Head of caudate nucleus (tissue), 42 donors: ENCODE measurements at places on chromosomes 7 and 10.

DNA sequence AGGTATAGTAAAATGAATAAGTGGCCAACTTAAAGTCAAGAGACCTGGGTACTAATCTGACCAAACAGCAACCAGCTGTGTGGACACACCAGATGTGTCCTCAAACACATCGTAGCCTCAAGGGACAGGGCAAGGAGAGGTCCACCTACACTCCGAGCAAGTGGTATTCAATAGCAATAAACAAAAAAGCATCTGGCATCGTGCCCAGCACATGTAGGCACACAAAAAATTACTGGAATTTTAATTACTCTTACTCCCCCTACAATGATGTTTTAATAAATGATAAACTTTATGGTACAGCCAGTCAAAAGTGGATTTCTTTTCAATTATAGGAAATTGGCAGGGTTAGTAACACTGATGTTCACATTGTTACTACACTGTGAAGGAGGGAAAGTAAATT is 3.5 kb upstream of the RGS10 start:
- DNase-seq: no peak

DNA sequence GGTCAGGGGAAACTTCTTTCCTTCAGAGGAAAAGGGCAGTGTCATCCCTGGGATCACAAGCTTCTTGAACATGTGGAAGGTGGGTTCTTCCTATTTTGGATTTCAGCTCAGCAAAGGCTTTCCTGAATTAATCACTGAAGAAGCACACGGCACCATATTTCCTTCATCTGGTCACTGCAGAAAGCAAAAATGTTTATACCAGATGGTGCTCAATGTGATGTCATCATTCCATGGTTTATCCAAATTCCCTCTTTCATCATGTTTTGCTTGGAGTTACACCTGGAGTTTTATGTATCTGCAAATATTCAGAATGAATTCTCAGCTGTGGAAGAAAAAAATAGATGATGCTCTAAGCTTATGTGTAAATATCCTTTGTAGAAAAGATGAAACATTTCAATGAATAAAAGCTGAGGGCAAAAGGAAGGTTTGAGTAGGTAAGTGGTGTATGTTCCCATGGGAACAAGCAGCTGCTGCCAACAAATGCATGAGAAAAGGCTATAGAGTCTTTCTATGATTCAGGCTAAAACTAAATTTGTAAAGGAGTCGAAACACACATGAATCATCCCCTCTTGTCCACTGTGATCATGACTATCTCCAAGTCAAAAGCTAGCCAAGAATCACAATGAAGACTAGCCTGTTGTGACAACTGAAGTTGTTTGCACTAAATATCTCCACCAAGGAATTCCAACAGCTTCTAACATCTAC is 26.9 kb upstream of the BPGM start:
- DNase-seq: no peak

DNA sequence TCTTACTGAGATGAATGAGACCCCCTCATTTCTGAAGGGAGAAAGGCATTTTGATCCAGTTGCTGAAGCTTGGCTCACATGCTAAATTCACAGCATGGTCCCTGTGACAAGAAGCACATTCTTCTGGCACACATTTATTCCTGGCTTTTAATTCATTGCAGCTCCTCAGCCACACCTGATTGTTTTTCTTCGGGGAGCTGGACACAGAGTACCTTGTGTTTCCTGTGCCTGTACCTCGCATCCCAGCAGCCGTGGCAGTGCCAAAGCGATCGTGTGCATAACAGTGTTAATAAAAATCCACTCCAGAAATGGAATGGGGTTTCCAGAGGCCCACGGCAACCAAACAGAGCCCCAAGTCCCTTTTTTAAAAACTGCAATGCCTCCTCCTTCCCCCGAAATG is 615.3 kb upstream of the MGMT start:
- no peak for DNase-seq

- no peak for DNase-seq
These were observed 3.0 kb upstream of the WASL start for GRCh38 chr7:123751821-123752220.

GRCh38 chr10:14102056-14102455 is 228.7 kb downstream of the FRMD4A start:
- no peak for DNase-seq

GRCh38 chr10:77630507-77630848 is 7.1 kb downstream of the KCNMA1 start:
- no peak for DNase-seq
